ENCODE measurements at places on chromosomes 4 and X.

- DNase-seq, result no peak
These were observed 164.7 kb downstream of the PCDH18 start for GRCh38 chr4:137367620-137368019.

DNA sequence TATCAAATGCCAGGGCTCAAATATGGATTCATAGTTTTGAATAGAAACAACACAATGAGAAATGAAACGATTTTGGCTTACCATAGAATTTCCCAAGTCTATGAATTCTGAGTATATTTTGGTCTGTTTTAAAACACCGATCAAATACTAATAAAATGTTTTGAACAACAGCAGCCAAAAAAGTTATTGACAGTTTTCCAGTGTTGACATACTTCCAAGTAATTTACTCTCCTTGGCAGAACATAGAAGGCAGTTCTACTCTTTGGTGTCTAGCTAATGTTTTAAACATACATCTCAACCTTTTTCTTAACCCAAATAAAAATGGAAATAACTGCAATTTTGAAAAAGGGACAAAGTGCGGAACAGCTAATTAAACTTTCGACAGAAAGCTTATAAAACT is 1419.8 kb downstream of the ADGRL3 start:
- DNase-seq, result no peak

- DNase-seq, result no peak
These were observed 111.3 kb downstream of the CBLL2 start for GRCh38 chrX:22383988-22384387.

- no peak for DNase-seq
These were observed 124.5 kb upstream of the GIMD1 start for GRCh38 chr4:106493086-106493485.

GRCh38 chr4:141158219-141158618 is 24.9 kb upstream of the RNF150 start:
- no peak for DNase-seq

GRCh38 chr4:173424899-173425805 is 26.2 kb upstream of the SCRG1 start:
- no peak for DNase-seq
